ENCODE measurements at places on chromosomes 1 and 21.

- DNase-seq: no peak
These were observed 14.7 kb downstream of the PDXK start for GRCh38 chr21:43733529-43734071.

- DNase-seq: no peak
These were observed 5.9 kb downstream of the ADARB1 start for GRCh38 chr21:45080232-45080631.

DNA sequence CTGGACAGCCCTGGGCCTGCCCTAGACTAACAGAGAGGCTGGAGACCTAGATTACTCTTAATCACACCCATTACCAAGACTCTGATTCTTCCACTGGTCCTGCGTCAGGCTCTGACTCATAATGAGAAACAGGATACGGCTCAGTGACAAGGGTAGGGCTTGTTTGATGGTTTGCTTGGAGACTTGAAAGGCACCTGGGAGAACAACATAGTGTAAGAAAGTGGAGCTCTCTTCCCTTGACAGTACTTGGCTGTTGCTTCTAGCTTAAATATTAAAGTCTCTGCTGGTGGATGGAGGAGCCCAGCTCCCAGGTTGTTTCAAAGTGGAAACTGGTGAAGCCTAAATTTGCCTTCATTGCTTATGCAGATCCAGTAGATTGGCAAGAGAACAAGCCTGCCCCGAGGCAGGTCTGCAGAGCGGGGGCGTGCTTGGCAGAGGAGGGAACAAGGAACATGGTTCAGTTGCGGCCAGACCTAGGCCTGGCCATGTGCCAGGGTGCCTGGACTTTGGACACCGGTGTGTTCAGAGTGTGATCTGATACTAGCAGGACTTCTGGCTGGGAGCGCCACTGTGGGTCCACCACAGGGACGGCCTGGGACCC is 480.6 kb downstream of the CAMTA1 start:
- DNase-seq: no peak

GRCh38 chr1:59219916-59220315 is 77.0 kb upstream of the FGGY start:
- DNase-seq: no peak

- no peak for DNase-seq
These were observed 746.5 kb upstream of the CHRM3 start for GRCh38 chr1:238639861-238640260.

- DNase-seq: no peak
These were observed 7.6 kb downstream of the LAPTM5 start for GRCh38 chr1:30749691-30750583.

- no peak for DNase-seq
These were observed 107.3 kb downstream of the NTMT2 start for GRCh38 chr1:170252851-170253579.

GRCh38 chr1:150516050-150516591 is 569 bp downstream of the FALEC start:
- no peak for DNase-seq

GRCh38 chr1:211762206-211762605 is 68.4 kb downstream of the LPGAT1 start:
- no peak for DNase-seq

GRCh38 chr1:13823936-13824335 is 123.9 kb downstream of the PRDM2 start:
- DNase-seq: no peak

DNA sequence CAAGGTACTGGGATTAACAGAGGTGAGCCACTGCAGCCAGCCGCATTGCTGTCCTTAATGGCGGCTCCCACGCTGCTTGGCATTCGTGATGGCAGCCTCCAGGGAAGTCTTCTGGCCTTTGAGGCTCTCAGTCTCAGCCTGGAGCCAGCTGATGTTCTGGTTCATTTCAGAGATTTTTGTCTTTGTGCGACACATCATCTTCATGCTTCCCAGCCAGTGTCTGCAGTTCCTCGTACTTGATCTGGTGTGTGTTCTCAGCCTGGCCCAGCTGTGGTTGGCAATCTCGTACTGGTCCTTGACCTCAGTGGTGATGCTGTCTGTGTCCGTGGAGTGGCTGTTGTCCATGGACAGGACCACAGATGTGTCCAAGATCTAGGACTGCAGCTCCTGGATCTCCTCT is 11.7 kb downstream of the SNRPE start:
- DNase-seq: no peak

DNA sequence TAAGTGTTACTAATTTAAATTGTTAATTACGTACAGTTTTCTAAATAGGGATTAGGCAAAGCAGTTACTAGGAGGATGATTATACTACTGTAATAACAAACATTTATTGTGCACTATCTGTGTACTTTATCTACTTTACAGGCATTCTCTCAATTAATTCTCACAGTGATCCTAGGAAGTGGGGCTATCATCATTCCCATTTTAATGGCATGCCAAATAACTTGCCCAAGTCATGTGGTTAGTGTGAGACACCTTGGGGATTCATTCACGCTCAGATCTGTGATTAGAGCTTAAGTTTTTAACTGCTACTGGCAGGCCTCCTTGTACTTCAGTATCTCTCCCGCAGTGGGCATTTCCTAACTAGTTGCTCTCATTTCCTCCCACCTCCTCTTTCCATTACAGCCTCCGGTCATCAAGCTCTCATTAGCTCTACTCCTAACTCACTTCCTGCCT is 11.5 kb downstream of the PHLDA3 start:
- DNase-seq: no peak

DNA sequence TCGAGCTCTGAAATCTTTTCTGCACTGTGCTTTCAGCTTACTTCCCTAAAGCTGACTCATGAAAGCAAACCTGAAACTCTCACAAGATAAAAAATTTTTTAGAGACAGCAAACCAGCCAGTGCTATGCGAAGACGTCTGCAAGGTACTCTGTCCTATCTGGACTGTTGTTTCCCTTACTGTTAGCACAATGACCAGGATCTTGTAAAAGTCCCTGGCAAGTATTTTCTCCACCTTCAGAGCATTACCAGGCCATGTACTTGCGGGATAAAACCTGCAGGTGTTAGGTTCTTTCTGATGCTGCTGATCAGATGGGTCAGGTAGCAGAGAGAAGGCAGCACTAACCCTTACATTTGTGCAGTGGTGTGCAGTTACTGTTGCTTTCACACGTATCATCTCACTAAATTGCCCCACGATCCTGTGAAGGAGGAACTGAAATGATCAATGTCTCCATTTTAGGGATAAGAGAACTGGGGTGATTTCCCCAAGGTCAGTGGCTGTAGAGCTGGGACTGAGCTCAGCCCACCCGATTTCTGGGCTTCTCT is 56.6 kb downstream of the PLXNA2 start:
- no peak for DNase-seq

Measured in GDM1 (cell line).